Colonic mucosa (tissue), 4 donors: ENCODE measurements at places on chromosomes 13 and 19. TPM values are rescaled to one million over a fixed set of nuclear protein-coding genes. Genes with fewer than 3 reads are reported as not detected.

GRCh38 chr13:93218583-93218982 lies 8.0 kb upstream of the GPC6 start:
- no peaks in the 10 kb centered on the region for H3K4me1 ChIP-seq
- no peak overlapping the region for H3K27ac ChIP-seq
- no peaks in the 10 kb centered on the region for H3K36me3 ChIP-seq

- no peak overlapping the region for H3K4me3 ChIP-seq
- H3K27ac ChIP-seq: no peak overlapping the region
- no peak for DNase-seq
These were observed 10.0 kb downstream of the NFIX start for GRCh38 chr19:13005253-13005652.

GRCh38 chr13:80100636-80101035 lies 240.3 kb downstream of the SPRY2 start:
- no peak overlapping the region for H3K27ac ChIP-seq
- no peaks in the 10 kb centered on the region for H3K4me1 ChIP-seq
- H3K4me3 ChIP-seq: no peak overlapping the region
- H3K36me3 ChIP-seq: no peaks in the 10 kb centered on the region
- no peak for DNase-seq

DNA sequence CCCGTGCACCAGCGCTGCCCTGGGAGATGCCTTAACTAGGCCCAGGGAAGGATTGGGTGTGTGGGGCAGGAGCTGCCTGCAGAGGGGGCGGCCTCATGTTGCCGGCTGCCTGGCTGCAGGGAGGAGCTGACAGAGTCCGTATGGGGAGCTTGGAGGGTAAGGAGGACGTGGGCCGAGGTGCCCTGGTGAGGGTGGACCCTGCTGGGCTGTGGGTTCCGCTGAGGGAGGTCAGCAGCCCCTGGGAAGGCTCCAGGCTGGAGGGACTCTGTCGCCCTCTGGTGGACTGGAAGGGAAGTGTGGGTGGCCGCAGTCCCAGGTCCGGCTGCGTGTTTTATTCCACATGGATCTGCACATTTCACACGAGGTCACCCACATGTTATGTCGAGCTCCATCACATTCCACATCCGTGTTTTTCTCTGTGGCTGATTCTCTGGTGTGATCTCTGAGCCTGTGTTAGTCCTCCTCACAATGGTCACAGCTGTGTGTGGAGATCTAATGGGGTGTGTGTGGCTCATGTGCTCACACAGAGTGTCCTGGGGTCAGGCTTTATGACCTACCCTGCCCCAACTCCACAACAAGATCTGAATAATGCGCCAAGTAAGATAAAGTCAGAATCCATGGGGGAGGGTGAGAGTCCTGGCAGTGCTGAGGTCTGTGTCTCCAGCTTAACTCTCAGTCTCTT lies 1.8 kb upstream of the CEACAM8 start:
- no peaks in the 10 kb centered on the region for H3K36me3 ChIP-seq
- H3K4me3 ChIP-seq: no peak overlapping the region
- DNase-seq: peak; percentile 36
- H3K27ac ChIP-seq: no peak overlapping the region

DNA sequence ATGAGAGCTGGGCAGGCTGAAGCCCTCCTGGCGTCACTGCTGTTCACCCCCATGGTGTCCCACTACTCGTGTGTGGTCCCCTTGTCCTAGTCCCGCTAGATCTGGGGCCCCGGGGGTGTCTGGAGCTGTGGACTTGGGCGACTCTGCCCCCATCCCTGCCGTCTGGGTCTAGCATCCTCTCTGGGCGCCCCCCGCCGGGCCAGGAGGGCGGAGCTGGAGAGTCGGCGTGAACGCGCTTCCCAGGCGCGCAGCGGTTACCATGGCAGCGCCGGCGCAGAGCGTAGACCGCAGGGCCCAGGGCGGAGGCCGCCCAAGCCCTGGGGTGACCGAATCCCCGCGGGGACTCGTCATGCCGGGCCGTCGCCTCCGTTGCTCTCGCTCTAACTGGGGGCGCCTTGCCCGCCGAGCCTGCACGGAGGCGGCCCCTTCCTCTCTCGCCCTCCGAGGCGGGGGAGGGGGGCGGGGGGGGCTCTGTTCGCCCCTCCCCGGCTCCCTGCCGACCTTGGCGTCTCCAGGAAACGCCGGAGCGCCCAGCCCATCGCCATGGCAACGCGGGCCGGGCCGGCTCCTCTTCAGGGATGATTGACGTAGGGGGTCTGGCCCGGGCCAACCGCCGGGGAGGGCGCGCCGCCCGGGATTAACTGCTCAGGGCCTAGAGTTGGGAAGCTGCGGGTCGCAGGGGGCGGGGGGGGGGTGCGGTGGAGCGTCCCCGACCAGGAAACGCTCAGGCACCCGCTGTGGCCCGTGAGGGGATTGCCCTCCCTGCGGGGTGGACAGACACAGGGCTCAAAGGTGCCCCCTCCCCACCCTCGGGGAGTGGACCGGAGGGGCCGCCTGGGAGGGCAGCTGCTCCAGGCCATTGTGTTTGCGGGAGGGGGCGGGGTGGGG lies 8.9 kb downstream of the ISYNA1 start:
- H3K4me3 ChIP-seq: peak overlapping the region; percentile 35
- no peaks in the 10 kb centered on the region for H3K27me3 ChIP-seq

- no peak for DNase-seq
- H3K27ac ChIP-seq: no peak overlapping the region
- H3K4me1 ChIP-seq: no peaks in the 10 kb centered on the region
- H3K4me3 ChIP-seq: no peak overlapping the region
These were observed 24.4 kb downstream of the ZNF175 start for GRCh38 chr19:51595190-51596175.

Gene SIGLEC11
- 0.45 TPM for total RNA-seq
